ENCODE measurements at places on chromosomes 3 and 15. TPM values are rescaled to one million over a fixed set of nuclear protein-coding genes. Genes with fewer than 3 reads are reported as not detected.

The MST1 gene
- total RNA-seq: 13.5 TPM

DNA sequence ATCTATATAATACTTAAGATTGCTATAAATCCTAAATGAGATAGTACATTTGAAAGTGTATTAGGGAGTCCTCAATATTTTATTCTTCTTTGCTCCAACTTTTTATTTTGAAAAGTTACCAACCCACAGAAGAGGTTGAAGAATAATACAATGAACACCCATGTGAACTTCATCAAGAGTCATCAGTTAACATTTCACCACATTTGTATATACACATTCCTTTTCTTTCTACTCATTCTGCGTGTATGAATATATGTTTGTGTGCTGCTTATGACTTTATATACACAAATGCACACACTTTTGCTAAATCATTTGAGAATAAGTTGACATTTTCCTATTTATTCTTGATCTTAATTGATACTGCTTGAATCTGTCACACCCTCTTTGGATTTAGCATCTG, 193.3 kb upstream of the CGNL1 start:
- DNase-seq: no peak

- DNase-seq: no peak
Measured at GRCh38 chr15:79610021-79610420, 177.9 kb downstream of the MINAR1 start.

The CAPN3 gene
- 31.7 TPM for total RNA-seq
